ENCODE measurements at places on chromosomes 3 and 15. TPM values are rescaled to one million over a fixed set of nuclear protein-coding genes. Genes with fewer than 3 reads are reported as not detected.

- DNase-seq = no peak
- H3K4me3 ChIP-seq = no peak overlapping the region
- peaks cover 81% of the 10 kb centered on the region for H3K4me1 ChIP-seq
- H3K27me3 ChIP-seq = no peaks in the 10 kb centered on the region
- H3K36me3 ChIP-seq = peaks cover 95% of the 10 kb centered on the region
These were observed 69.4 kb downstream of the TGFBR2 start for GRCh38 chr3:30675774-30676173.

- H3K27ac ChIP-seq = no peak overlapping the region
- peaks cover 26% of the 10 kb centered on the region for H3K27me3 ChIP-seq
- peaks cover 8% of the 10 kb centered on the region for H3K36me3 ChIP-seq
- peaks cover 11% of the 10 kb centered on the region for H3K4me1 ChIP-seq
- H3K4me3 ChIP-seq = no peak overlapping the region
These were observed 13.0 kb downstream of the DNAJB8 start for GRCh38 chr3:128453501-128454309.

DNA sequence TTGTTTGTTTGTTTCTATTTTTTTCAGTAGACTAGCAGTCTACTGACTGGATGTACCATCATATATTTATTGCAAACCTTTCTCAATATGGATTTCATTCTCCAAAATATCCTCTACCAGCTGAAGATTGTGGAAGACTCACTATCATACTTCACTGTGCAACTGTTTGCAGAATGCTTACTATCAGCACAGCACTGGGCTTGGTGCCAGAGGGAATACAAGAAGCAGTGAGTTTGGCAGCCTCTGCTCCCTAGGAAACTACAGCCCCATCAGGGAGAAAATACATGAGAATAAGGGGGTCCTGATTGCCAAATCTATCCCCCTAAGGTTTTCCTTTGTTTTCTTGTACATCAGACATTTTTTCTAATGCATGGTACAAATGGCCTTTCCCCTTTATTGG is 27.5 kb downstream of the AQP9 start:
- no peak overlapping the region for H3K27ac ChIP-seq
- H3K4me3 ChIP-seq = no peak overlapping the region
- no peak for DNase-seq
- H3K4me1 ChIP-seq = no peaks in the 10 kb centered on the region
- H3K27me3 ChIP-seq = peaks cover 19% of the 10 kb centered on the region

DNA sequence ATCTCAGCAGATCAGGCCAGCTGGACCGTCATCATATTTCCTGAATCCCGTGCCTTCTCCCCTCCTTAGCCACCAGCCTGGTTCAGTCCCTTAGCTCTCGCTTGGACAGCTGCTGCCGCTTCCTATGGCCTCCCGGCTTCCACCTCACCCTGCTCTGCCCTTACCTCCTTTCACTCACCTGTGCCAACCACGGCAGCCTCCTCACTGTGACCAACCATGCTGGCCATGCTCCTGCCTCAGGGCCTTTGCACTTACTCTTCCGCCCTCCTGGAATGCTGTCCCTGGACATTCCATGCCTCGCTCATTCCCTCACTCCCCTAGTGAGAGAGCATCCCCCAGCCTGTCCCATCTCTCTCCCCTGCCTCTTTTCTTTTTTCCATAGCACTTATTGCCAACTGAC is 19.2 kb downstream of the GRIP2 start:
- no peak for DNase-seq
- H3K27me3 ChIP-seq = no peaks in the 10 kb centered on the region
- no peak overlapping the region for H3K4me3 ChIP-seq
- H3K4me1 ChIP-seq = no peaks in the 10 kb centered on the region
- H3K27ac ChIP-seq = no peak overlapping the region

GRCh38 chr3:40103829-40104228 is 205.7 kb upstream of the EIF1B start:
- H3K4me3 ChIP-seq = no peak overlapping the region
- no peak for DNase-seq
- H3K36me3 ChIP-seq = no peaks in the 10 kb centered on the region
- H3K27me3 ChIP-seq = no peaks in the 10 kb centered on the region

DNA sequence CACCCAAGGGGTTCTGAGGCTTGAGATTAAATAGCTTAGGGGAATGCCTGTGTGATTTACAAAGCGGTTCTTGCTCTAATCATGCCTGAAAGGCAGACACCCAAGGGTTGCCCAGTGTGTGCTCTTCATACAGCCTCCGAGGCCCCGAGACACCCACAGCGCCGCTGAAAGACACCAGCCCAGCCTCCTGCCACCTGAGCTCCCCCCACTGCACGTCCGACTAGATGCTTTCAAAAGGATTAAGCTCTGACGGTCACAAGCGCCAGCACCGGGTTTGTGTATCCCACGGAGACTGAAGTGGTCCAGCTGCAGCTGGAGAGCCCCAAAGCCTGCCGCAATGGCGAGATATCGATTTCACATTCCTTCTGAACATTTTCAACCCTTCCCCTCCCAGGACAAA is 50.3 kb downstream of the SPATA12 start:
- peaks cover 15% of the 10 kb centered on the region for H3K27me3 ChIP-seq
- no peak for DNase-seq
- H3K4me1 ChIP-seq = peaks cover 5% of the 10 kb centered on the region
- H3K4me3 ChIP-seq = no peak overlapping the region

Gene VGLL3
- total RNA-seq = not detected

Gene CCR3
- 0.37 TPM for total RNA-seq

Gene TMEM207
- not detected for total RNA-seq

Gene MKRN3
- total RNA-seq = 1.5 TPM
